ENCODE measurements at places on chromosomes 1 and 21. TPM values are rescaled to one million over a fixed set of nuclear protein-coding genes. Genes with fewer than 3 reads are reported as not detected.

Gene BTBD19
- 6.5 TPM for total RNA-seq

Gene LCK
- 509 TPM for total RNA-seq

Gene TAS1R1
- total RNA-seq, result not detected

Gene SPRR4
- total RNA-seq, result not detected

Gene RORC
- total RNA-seq, result not detected

Gene KRTAP10-6
- not detected for total RNA-seq

Gene RUNX3
- total RNA-seq, result 87.1 TPM

DNA sequence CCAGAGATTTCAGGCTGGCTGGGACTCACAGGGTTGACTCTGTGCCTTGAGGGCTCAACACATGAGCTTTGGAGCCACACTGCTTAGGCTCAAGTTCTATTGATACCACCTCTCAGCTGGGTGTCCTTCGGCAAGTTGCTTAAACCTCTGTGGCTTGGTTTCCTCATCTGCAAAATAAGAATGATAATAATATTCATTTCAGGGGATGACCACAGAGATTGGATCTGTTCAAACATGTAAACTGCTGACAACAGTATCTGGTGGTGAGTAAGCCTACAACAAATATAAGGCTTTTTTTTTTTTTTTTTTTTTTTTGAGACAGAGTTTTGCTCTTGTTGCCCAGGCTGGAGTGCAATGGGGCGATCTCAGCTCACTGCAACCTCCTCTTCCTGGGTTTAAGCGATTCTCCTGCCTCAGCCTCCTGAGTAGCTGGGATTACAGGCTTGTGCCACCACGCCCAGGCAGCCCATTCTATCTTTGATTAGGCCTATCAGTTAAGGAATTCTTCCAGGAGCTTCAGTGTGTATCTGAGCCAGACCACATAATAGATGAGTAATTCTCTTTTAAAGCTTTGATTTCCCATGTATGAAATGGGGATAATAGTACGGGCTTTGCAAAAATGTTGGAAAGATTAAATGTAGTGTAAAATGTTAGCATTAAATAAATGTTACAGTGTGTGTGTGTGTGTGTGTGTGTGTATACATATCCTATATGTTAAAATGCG is 437.6 kb downstream of the PRDM2 start:
- no peak for DNase-seq

- no peak for DNase-seq
Observed at GRCh38 chr1:214901718-214902117, 180.8 kb upstream of the KCNK2 start.

GRCh38 chr21:39114871-39115575 is 68.2 kb downstream of the PSMG1 start:
- DNase-seq, result no peak

DNA sequence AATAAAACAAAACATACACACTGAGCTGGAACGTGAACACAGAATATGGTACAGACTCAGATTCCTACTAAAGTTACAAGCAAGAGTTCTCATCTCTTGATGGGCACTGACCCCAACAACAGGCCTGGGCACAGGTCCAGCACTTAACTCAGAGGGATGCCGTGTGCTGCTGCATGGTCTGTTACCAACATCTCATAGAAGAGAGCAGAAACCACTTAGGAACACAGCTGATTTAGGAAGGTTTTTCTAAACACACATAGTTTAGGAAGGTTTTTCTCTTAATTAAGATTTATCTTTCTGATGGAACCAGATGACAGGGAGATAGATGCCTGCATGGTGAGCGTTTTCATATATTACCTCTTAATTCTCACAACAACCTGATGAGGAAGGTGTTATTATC is 1.5 kb downstream of the GCLM start:
- DNase-seq, result no peak

DNA sequence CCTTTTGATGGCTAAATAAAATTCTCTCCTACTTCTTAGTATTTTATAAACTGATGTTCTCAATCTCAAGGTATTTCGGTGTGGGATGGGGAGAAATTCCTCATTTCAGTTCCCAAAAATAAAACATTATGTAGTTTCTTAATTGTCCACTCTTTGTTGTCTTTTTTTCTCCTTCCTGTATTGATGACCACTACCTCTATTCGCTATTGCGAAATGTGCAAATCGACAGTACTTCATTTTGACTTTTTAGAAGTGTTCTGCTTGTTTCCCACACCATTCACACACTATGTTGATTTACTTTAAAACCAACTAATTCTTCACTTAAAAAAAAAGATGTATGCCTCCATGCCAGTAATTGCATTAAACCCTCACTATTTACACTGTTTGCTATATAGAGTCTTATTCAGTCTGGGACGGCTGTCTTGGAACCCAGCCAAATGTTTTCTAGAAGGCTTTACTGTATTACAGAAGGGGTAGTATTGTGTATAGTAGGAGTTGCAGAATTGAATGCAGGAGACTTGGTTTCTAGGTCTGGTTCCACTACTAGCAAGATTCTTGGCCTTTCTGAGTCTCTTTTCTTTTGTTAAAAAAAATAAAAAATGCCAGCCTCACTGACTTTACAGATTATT is 5.6 kb downstream of the RNF2 start:
- no peak for DNase-seq

GRCh38 chr21:28769683-28770082 is 223.0 kb downstream of the LTN1 start:
- no peak for DNase-seq

DNA sequence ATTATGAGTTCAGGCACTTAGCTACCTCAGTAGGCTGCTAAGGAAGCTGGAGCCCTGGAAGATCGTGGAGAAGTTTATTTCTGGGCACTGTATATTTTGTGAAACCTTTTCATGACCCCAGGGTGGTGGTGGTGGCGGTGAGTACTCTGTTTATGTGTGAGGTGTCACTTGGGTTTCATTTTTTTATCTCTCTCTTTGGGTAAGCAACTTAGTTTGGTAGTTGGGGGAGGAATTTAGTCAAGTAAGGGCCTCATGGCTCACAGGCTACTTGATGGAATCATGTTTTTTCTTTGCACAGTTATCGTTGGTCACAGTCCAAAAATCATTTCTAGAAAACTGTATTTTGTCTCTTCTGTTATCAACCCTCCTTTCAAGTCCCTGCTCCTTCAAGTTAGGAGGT is 33.9 kb downstream of the C1orf141 start:
- no peak for DNase-seq

DNA sequence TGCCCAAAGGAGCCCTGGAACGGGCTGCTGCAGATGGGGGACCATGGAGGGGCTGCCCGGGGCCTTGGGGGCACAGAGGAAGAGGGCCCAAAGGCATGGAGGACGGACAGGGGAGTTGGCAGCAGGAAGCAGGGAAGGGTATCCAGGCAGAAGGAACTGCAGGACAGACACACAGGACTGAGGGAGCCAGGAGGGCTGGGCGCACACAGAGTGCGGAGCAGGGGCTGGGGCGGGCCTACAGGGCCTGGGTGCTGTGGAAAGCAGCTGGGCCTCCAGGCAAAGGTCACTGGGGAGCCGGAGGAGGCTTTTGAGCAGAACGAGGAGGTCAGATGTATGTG is 28.1 kb downstream of the KRTAP10-1 start:
- no peak for DNase-seq

DNA sequence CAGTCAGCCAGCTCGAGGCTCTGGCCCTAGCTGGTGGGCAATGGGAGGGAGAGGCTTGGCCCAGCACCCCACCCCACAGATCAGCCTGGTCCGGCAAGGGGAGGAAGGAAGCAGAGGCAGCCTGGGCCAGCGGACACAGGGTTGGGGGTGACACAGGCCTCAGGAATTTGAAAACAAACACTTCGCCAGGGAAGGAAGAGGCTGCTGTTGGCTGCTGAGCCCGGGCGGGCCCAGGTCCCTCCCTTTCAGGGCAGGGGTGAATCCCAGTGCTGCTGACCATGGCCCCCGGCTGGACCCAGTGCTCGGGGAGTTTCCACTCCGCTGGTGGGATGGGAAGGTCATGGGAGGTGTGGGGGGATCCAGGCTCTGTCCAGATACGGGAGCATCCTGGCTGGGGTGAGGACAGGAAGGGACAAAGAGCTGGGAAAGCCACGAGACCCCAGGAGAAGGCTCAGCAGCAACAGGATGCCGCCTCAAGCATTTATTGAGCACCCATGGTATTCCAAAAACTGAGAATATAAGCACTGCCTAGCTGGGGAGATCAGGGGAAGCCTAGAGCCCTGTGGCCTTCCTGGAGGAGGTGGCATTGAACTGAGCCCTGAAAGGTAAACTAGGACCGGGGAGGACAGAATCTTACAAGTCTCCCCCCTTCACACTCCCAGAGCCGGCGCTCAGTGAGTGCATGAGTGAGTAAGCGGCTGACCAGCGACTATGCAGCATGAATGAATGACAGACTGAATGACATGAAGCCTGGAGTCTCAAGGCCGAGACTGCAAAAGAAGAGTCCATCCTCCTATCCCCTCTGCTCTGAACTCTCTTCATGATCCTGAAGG is 26.2 kb upstream of the EPHA2 start:
- DNase-seq, result no peak

GRCh38 chr1:201456499-201457309 is 12.3 kb downstream of the PHLDA3 start:
- no peak for DNase-seq

DNA sequence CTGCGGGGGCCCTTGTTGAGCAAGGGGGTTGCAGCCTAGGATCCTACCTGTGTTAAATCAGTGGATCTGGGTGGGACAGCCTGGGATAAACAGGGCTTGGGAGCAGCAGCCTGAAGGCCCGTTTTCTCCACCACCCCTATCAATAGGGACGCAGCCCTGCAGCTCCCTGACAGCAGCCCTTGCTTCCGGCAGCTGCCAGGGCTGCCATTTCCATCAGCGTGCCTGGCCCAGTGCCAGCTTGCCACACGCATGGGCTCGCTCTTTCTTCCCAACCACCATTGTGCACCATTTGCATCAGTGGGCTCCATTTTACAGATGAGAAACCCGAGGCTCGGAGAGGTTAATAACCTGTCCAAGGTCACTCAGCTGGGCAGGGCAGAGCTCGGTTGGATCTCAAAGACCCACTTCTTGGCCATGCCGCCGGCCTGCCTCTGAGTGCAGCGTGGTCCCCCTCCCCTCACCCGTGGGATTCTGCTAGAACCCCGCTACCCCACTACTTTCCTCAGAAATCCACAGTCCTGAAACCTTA is 3.8 kb downstream of the WNT4 start:
- DNase-seq, result no peak
